Ammon's horn (tissue), 1 donor: ENCODE measurements at places on chromosomes 4 and X.

DNA sequence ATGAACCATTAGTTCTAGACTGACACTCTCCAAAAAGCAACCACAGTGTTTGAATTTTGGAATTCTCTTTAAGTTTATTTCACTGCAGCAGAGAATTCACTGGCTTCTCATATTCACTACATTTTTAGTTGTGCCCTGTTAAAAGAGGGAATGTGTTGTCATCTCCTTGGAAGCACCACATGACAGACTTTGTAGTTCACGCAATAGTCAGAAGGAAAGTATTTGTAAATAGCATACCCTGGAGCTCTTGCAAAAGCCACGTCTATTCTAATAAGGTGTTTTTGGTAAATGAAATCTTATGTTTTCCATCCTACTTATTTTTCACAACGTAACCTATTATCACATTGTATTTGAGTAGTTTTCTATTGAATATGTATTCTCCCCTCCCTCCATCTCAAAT lies 25.8 kb downstream of the DOCK11 start:
- no peak for DNase-seq

DNA sequence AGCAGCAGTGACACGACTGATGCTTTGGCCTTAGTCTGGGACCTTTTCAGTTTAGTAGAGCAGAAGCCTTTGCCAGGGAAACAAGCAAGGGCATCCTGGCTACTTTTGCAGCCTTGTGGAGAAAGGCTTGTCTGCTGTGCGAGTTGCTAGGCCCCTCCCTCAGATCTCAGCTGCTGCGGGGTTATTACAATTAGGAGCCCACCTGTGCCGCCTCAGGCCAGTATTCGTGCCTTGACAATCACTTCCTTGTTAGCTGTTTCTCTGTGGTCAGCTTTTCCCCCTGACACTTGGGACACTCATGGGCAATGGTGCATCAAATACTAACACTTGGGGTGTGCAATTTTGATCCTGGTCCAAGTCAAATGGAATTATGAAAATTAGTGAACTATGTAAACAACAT lies 67.9 kb downstream of the SH2D1A start:
- no peak for DNase-seq

GRCh38 chr4:185318679-185319078 lies 77.0 kb downstream of the LRP2BP start:
- DNase-seq: no peak

GRCh38 chrX:150323020-150323419 lies 40.1 kb upstream of the MAMLD1 start:
- DNase-seq: no peak

DNA sequence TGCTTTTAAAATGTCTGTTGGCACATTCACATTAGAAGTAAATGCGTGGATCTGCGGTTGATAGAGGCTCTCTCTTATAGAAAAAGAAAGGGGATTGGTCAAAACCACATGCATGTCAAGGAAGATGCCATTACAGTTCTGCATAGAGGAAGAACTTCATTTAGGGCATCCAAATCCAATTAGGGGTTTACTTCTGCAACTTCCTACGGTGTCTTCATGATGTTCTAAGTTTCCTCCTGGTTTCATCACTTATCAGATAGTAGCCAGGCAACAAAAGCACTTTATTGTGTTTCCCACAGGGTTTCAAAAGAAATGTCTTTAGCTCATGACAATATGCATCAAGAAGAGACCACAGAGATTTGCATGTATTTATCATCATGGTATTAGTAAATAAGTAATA lies 136.0 kb upstream of the HPGD start:
- no peak for DNase-seq

- no peak for DNase-seq
Measured at GRCh38 chr4:105859233-105859632, 36.0 kb upstream of the NPNT start.

DNA sequence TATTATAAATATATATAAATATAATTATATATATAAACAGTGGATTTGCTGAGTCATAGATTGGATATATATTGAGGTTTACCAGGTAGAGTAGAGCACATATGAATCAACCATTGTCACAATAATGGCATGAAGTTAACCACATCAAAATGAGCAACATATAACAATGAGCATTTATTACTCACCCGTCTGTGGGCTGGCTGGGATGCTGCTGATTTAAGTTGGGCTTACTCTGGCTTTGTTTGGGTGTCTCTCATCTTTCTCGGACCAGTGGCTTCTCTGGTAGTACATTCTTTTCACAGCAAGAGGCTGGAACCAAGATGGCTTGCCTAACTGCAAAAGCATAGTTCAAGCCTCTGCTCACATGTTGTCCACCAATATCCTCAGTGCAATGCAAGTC lies 111.7 kb upstream of the TAPT1 start:
- no peak for DNase-seq

GRCh38 chrX:72031634-72032033 lies 100.1 kb downstream of the RTL5 start:
- no peak for DNase-seq

DNA sequence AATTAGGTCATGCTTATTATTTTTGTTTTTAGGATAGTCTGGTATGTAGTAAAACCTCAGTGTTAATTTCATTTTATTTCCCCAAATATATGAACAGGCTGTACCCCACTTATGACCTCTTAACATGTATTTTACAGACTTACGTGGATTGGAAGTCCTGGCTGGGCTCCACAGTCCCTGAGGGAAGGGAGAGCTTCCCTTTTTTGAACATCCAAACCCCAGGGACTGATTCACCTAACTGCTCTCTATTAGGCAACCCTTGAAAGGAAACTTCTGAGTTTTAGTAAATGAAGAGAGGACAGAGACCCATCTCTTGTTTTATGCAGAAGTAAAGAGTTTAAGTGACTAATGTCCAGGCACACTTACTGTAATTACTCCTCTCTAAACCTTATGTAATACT lies 233.1 kb upstream of the SPRY1 start:
- DNase-seq: no peak
